Activated naive CD4-positive, alpha-beta T cell (primary cell): ENCODE measurements at places on chromosomes 6 and 20.

DNA sequence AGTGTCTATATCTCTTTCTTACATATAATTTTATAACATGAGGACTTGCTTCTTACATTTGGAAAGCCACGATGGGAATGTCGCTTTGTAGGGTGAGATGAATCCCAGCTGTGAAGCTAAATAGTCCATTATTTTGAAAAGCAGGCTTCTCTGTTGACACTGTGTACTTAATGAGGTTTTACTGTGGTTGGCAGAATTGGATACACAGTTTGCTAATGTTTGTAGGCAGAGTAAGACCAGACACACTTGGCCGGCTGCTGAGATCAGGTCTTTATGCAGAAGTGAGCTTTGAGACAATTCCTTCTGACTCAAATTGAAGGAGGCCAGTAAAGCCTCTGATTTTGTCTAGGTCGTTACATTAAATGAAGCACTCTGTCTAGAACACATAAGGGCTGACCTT is 93.0 kb downstream of the NDUFAF5 start:
- DNase-seq: no peak

- no peak for DNase-seq
Observed at GRCh38 chr6:7912736-7913517, 2.3 kb upstream of the TXNDC5 start.

GRCh38 chr6:34445313-34445860 is 19.5 kb upstream of the RPS10 start:
- no peak for DNase-seq

DNA sequence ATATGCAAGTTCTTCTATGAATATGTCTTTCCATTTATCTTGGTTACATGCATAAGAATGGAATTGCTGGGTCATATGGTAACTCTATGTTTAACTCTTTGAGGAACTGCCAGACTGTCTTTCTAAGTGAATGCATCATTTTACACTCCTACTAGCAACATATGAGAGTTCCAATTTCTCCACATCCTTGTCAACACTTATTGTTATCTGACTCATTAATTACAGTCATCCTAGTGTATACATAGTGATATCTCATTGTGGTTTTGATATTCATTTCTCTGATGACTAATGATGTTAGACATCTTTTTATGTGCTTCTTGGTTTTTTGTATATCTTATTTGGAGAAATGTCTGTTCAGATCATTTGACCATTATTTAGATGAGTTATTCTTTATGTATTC is 96.7 kb upstream of the LAMP5 start:
- DNase-seq: no peak

DNA sequence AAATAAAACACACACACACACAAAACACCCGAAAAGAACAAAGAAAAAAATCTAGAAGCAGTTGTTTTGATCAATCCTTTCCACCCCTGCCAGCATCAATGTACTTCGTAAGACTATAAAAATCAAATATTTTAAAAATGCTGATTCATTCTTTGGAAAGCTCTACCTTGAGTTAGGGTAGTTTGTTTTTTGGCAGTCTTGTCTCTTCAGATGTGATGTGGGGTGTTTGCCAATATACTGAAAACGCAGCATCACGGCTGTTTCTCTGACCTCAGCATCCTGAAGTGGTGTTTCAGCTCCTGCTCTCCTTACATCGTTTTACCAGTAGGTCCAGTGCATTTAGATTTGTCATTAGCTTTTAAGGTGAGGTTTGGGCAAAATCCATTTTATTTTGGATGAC is 526.0 kb downstream of the UTRN start:
- DNase-seq: no peak

DNA sequence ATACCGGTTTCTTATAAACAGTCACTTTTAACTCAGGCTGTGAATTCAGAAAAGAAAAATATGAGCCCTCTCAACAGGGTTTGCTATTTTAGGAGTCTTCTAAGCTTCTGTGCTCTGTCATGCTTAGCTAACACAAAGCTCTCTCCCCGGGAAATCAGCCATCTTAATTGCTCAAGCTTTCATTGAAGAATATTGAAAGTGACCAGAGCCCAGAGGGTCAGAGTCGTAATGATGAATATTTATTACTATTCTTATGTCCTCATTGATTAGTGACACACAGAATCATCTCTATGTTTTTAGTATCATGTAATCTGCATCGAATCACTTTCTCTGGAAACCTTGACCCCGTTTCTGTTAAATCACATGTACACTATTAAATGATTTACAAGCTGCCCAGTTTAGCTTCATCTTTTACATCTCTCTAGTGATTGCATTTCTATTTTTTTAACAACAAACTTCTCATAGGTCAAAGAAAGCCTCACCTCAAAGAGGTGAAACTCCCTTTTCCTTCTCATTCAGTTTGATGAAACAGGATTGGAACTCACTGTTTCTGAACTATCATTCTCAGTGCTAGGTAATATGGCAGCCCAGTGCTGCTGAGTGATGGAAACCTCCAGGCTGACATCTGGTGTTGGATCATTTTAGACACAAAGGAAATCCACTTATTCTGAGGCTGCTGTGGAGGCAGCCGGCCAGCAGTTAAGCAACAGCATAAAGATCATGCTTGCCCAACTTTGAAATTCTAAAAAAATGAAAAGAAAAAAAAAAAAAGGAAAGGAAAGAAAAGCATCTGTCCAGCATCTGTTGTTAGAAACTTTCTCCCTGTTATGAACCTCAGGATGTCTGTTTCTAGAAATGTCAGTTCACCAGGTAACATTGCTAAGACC is 96.3 kb downstream of the RFPL4B start:
- no peak for DNase-seq

DNA sequence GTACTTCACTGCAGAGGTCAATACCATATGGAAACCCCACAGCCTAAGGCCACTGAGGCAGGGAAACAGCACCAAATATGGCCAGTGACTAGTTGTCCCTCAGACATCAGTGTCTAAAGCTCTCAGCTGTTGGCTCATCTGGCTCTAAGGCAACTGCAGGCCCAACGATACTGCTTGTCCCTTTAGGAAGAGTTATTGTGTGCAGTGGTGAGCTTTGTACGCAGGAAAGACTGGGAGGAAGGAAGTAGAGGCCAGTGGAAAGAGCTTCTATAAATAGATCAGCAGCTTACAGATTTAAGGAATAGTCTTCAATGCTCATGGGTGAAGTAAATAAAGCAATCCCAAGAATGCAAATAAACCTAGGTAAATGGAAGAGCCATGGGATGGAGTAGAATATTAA is 29.3 kb downstream of the DNAAF9 start:
- no peak for DNase-seq

GRCh38 chr6:867378-867777 is 174.4 kb upstream of the EXOC2 start:
- DNase-seq: no peak

GRCh38 chr6:3871515-3871914 is 22.3 kb downstream of the FAM50B start:
- DNase-seq: no peak

DNA sequence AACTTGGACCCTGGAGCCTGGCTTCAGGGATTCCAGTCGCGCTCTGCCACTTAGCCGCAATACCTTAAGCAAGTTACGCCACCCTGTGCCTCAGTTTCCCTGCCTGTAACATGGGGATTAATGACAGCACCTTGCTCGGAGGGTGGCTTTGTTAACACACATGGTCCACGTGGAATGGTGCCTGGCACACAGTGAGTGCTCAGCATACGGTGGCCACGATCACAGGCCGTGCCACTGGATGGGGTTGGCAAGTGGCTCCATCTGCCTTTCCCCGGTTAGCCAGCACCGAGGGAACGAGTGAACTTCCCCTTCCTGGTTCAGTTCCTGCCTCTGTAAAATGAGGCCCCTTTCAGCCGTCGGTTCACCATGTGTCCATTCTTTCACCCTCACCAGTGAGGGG is 17.2 kb downstream of the C6orf132 start:
- DNase-seq: no peak

DNA sequence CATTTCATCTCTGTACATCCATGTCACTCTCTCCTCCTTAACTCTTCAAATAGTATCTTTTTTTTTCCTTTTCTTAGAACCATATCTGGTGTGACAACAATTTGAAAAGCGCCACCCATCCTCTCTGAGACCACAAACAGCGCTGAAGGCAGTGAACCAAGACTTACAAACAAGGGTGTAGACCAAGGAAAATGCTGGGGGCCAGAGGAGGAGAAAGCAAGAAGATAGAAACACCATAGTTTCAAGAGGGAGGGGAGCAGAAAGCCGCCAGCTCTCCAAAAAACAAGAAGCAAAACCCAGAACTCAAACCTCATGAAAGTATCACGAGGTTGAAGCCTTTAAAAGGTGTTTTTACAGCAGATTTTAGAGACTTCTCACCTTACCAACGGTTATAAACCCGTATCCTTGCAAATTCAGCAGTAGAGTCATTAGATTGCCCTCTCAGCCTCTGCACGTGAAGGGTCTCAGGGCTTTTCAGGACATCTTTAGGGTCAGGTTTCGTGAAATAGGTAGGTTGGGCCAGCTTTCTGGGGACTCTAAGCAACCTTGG is 13.3 kb upstream of the RIPOR2 start:
- DNase-seq: no peak

DNA sequence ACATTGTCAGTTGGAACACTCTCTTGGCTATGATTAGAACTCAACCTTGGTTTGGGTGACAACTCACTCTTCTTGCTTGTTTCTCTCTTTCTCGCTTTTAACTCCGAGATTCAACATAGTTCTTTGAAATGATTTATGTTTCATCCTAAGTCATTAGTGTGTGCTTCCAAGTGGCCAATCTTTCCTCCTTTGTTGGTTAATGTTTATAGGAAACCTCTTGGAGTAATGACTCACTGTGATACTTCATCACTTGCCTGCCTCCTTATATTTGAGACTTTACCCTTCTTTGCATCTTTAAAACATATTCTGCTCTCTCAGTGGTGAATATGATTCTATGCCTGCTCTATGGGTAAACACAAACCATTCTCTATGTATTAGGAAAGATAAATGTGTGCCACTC is 279.7 kb upstream of the FLRT3 start:
- no peak for DNase-seq

- no peak for DNase-seq
Observed at GRCh38 chr6:145814035-145814500, 527 bp downstream of the FBXO30 start.

DNA sequence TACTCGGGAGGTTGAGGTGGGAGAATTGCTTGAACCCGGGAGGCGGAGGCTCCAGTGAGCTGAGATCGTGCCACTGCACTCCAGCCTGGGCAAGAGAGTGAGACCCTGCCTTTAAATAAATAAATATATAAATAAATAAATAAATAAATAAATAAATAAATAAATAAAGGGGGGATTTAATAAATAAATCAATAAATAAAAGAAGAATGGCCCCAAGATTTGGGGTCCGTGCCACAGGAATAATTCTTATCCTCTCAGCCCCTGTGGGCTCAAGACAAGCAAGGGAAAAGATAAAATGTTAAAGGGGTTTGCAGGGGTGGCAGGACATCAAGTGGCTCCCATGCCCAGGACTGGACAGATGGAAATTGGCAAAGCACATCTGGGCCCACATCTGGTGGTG is 31.2 kb upstream of the MDFI start:
- no peak for DNase-seq

- DNase-seq: no peak
Observed at GRCh38 chr6:27811451-27811772, 100.8 kb downstream of the OR2B2 start.

DNA sequence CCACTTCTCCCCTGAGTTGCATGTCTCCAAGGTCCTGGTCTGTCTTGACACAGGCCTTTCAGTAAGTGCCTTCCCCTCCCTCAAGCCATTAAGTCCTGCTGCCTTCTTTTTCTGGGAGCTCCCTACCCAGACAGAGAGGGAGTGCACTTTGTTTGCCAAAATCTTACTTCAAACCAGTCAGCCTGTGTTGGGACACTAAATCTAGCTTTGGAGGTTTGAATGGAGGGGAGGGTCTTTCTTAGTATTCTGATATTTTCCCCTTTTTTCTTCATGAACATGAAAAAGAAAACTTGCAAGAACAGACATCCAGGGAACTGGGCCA is 170.7 kb upstream of the PMEPA1 start:
- DNase-seq: no peak

GRCh38 chr20:46883892-46884291 is 10.8 kb upstream of the EYA2 start:
- DNase-seq: no peak

GRCh38 chr6:145562771-145563615 is 172.3 kb downstream of the EPM2A start:
- no peak for DNase-seq

DNA sequence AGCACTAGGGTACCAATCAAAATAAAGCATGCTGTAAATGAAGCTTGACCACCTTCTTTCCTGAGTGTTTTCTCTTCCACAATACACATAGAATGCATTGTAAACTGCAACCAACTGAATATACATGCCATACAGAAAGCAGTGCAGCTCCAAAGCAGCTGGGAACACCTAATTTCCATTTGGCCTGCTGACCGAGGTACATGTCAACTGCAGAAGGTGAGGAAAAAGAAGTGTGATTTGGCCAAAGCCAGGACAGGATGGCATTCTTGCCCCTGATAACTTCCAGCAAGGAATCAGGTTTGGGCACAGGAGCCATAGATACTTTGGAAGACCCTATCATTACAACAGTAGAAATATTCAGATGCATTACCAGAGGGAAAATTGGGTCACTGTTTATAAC is 258.4 kb downstream of the SLC35F1 start:
- no peak for DNase-seq

DNA sequence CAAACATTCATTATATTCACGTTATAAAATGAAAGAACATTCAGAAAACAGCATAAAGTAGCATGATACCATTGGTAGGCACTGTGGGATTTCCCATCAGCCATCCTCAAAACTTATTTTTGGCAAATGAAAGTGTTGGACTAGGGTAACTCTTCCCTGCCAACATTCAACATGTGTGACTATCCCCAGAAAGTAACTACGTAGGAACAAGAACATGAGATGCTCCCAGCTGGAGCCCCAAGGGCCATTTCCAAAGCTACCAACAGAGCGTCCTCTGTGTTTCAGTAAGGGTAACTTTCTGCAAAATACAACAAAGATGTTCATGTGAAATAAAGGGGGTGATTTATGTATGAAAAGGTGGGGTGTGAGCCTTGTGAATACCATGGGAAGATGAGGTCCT is 28.4 kb upstream of the PTPN1 start:
- no peak for DNase-seq
